ENCODE measurements at places on chromosomes 1 and 21.

- DNase-seq = no peak
Measured at GRCh38 chr21:22191581-22191980, 1193.4 kb downstream of the NCAM2 start.

DNA sequence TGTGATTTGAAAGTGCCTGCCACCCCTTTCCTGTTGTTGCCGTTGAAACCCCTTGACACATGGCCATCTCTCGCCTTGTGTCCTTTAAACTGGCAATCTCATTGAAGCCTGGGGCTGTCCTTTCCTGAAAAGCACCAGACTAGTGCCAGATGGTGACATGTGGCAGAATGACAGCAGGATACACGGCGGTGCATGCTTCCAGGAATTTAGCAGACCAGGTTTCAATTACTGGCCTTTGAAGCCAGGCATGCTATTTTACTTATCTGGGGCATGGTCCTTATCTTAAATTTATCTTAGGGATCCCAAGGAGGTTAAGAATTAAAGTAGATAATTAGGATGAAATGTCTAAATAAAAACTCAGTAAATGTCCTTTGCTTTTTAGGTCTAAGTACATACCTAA lies 15.2 kb downstream of the PLPPR4 start:
- no peak for DNase-seq

DNA sequence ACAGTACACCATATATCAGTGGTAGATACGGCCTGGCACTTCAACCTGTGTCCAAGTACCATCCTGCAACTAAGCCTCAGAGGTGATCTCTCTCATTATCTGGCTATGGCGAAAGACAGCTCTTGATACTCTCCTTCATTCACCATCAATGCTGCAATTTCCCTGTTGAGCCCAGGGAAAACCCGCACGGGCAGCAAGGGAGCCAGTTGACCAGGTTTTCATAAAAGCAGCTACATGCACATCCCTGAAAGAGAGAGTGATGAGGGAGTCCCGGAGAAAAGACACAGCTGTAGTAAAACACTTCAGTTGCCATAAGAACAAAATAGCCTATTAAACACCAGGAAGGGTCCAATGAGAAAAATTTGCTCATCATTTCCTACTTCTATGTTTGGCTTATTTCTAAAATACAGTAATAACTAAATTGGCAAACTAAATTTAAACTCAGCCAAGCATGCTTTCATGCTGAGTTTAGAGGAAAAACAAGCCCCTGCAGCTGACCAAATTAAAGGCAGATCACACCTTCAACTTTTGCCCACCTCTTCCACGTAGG lies 68.3 kb downstream of the CAPZB start:
- no peak for DNase-seq

- peak; percentile 18 for DNase-seq
Measured at GRCh38 chr21:41369105-41369919, 7.5 kb downstream of the MX2 start.

DNA sequence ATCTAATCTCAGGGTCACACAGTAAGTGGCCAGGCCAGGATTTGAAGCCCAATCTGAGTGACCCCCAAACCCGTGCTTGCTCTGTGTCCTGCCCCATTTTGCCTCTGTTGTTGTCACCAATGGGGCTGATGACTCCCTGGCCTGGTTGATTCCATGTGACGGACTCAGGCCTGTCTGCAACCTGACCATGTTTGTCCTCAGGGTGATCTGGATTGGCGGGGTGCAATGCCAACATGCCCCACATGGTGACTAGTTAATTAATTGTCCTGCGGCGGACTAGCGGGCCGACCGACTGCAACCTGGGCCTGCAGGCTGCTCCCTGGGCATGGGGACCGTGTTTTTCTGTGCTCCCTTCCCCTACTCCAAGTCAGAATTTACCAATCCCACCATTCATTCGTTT lies 256.3 kb downstream of the MATN1 start:
- no peak for DNase-seq

DNA sequence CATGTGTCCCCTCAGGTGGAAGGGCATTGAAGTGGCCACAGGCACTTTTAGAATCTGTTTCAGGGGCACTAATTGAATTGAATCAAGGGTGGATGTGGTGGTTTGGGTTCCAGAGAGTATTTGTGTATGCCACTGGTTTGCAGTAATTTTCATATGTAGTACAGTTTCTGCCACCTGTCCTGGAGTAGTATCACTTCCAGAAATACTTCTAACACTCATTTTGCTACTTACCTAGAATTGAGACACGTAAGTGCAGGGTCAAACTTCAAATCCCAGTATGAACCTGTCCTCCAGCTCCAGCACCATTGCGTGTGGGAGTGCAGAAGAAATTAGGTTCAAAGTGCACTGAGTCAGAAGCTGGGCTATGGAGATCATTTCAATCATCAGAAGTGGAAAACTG lies 26.8 kb downstream of the RSPH1 start:
- DNase-seq = no peak

- peak; percentile 56 for DNase-seq
Measured at GRCh38 chr1:159921251-159921650, 4.1 kb downstream of the TAGLN2 start.

DNA sequence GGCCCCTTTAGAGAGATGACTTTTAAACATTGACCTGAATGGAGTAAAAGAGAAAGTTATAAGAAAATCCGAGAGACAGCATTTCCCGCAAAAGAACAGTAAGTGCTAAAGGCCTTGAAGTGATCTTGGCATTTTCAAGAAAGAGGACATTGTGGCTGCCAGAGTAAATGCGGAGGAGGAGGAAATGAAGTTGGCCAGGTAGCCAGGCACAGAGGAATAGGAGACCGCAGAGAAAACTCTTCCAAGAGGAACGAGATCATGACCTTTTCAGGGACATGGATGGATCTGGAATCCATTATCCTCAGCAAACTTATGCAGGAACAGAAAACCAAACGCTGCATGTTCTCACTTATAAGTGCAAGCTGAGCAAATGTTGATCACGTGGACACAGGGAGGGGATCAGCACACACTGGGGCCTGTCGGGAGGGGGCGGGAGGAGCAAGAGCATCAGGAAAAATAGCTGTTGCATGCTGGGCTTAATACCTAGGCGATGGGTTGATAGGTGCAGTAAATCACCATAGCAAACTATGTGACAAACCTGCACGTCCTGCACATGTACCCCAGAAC lies 49.7 kb downstream of the EEIG2 start:
- no peak for DNase-seq

- no peak for DNase-seq
Measured at GRCh38 chr1:186804679-186805078, 24.1 kb upstream of the PLA2G4A start.

DNA sequence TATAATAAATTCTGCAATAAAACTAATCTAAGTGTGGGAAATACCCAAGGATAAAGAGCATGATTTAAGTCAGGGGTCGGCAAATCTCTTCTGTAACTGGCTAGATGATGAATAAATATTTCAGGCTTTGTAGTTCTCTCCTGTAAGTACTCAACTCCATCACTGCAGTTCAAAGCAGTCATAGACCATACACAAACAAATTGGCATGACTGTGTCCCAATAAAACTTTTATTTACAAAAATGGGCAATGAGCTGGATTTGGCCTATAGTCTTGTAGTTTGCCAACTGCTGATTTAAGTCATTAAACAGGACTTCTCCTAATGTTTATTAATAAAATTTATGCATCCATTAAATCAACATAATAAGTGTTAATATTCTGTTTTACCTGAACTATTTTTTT lies 49.4 kb downstream of the EDEM3 start:
- DNase-seq = no peak

DNA sequence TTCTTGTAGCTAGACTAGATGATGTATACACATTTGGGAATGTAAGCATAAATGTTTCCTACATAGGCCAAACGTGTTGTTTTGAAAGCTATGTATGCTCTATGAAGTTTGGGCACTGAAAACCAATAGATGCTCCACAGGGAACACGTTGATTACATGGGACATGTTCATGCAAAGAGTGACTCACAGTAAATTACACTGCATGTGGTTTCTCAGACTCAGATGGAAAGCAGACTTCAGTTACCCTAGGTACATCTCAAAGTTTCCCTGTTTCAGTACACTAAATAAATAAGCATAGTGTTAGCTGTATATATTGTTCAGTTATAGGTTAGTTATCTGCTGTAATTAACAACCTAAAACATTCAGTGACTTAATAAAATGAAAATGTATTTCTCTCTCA lies 301.9 kb upstream of the RUNX1 start:
- no peak for DNase-seq

- no peak for DNase-seq
Measured at GRCh38 chr1:222732216-222733159, 4.5 kb upstream of the FAM177B start.

Measured in CD4-positive, alpha-beta T cell treated with Interleukin-2 at 100 ng/mL for 4 hours (primary cell).